CD4-positive, alpha-beta memory T cell (primary cell): ENCODE measurements at places on chromosomes 1 and 21.

GRCh38 chr1:77929806-77930205 is 41.4 kb downstream of the NEXN start:
- DNase-seq: no peak

DNA sequence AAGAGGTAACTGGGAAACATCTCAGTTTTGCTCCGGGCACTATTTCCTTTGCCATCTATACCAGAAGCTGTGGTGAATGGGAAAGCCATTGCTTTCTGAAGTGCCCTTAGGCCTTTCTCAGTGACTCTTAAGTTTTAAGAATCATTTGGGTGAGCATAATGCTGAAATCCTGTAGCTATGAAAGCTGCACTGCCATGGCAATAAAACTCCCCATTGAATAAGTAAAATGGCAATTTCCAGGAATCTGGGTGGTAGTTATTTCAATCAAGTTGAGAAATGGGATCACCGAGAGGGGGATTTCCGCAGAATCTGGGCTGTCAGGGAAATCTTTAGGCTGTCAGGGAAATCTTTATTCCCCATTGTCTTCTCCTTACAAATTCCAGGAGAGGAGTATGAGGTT is 26.8 kb upstream of the MACF1 start:
- no peak for DNase-seq

DNA sequence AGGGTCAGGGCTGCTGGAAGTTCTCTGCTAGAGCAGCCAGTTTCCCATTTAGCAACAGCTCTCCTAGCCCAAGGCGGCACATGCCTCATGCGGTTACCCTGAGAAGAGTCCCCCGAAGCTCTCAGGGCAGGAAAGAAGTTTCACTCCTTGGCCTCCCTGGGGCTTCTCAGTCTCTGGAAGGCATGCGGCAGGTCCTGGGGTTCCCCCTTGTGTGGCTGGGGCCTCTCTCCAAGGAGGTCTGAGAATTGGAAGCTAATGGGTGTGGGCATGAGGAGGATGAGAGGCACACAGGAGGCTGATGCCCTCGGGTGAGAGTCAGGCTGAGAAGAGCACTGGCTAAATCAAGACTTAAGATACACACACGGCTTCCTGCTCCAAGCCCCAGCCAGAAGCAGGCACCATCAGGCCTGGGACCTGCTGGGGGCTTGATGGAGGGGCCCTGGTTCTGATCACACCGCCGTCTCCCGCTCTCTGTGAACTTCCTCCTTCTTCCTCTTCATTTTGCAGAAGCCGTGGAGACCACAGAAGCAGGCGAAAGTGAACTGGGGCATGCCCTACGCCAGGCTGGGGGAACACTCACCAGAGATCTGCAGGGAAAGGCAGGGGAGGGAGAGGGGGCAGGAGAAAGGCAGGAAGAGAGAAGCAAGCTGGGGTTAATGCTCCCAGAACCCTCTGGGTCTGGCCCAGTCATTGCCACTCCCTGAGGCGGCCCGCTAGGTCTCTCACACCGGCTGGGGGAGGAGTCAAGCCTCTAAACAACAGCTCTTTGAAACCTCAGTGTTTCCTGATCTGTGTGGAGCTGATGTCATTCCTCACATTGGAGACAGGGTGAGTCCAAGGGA is 15.1 kb downstream of the BLACAT1 start:
- peak; percentile 60 for DNase-seq

- peak; percentile 24 for DNase-seq
Measured at GRCh38 chr1:9561429-9561828, 22.2 kb downstream of the SLC25A33 start.

DNA sequence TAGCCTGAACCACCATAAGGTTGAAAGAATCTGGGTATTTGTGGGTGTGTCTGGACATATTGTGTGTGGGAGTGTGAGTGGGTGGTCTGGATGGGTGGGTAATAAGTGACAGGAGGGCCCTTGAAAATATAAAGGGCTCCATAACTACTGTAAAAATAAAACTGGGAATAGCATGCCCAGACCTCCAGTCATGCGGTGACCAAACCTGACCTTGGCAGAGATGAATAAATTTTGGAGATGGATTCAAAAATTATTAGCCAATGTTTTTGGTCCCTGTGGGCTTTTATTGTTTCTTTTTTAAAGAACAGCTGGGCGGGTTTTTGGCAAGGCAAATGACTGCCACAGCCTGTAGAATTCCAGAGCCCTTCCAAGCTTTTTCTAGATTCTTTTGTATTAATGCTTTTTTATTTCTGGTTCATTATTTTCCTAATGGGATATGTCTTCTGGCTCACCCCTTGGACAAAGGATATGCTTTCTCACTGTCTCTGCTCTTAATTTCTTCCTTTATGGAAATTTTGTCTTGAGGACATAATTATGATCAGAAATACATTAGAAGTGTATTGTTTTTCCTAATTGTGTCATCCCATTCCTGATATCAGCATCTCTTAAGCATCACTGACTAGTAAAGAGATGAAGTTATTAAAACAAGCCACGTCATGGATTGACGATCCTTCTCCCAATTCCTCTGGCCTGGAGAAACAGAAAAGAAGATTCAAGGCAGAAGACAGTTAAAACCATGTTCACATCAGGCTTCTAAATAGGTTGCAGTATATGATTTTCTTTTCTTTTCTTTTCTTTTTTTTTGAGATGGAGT is 69.5 kb downstream of the NTMT2 start:
- no peak for DNase-seq

DNA sequence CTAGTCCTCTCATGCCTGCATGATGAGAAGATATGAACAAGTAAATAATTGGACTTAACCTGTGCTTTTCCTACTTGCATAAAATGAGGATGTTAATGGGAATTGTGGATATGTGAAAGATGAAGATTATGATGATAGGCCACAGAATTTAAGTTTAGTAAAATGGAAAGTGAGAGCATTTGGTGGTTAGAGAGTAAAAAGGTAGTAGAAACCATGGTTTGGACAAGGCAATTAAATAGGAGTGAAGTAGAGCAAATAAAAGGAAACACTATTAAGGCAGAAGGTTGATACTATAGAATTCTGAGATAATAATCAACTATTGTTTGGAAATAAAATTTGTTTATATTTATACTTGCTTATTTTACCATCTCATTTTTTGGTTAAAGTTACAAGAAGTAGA is 1162.5 kb downstream of the MRPL39 start:
- DNase-seq: no peak

- no peak for DNase-seq
Measured at GRCh38 chr1:40853885-40854170, 8.3 kb downstream of the CITED4 start.

DNA sequence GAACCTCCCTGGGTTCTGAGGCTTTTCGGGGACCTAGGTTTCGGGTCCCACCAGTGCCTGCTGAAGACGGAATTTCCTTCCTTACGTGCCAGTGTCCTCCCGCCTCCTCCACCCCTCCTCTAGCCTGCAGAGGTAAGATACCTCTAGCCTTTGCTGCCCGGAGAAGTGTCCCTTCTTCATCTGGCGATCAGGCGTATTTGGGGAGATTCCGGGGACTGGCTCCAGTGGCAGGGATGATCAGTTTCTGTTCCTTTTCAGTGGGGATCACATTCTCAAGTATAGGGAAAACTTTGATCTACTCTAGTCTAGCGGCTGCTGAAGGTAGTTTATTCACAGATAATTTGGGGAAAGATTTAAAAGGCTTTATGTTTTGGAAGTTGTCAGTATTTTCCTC is 674 bp downstream of the CEP350 start:
- DNase-seq: no peak

GRCh38 chr1:8460132-8460544 is 142.2 kb downstream of the SLC45A1 start:
- DNase-seq: no peak

GRCh38 chr1:39127513-39127912 is 77.0 kb upstream of the MACF1 start:
- DNase-seq: no peak

GRCh38 chr1:203476216-203476814 is 709 bp downstream of the PRELP start:
- no peak for DNase-seq

DNA sequence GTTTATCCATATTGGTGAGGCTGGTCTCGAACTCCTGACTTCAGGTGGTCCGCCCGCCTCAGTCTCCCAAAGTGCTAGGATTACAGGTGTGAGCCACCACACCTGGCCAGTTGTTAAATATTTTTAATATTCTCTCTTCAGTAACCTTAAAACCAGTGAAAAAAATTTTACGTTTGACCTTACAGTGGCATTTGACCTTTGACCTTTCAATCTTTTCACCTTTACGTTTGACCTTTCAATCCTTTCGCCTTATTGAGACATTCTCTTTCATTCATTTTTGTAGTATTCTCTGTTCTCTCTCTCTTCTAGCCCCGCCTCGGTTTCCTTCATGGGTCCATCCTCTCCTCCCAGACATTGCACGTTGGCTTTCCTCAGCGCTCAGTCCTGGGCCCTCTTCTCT is 277.9 kb downstream of the DNM3 start:
- no peak for DNase-seq

- DNase-seq: peak; percentile 15
Measured at GRCh38 chr1:226549937-226550671, 1.5 kb downstream of the STUM start.

DNA sequence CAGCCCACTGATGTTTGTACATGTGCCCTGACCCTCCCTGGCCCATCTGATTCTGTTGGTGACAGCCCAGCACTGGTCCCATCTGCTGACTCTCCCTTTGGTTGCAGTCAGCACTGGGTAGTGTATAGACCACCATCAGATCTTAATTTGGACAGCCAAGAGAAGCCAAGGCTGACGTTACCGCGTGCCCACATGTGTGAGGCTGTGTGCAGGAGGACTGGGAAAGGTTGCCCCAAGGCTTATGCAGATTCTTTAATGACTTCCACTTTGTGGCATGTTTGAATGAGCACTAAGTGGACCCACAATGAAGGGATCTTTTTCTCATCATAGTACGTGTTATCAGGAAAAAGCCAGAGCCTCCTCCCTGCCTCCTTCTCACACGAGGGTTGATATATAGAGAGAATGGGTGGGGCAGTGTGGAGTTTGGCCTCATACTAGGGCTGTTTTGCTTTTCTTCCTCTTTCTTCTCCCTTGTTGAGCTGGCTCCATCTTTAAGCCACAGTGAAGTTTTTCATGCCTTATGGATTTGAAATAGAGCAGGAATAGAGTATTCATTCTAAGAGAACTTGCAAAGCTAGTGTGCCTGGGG is 93.5 kb downstream of the NAV1 start:
- DNase-seq: no peak

- no peak for DNase-seq
Measured at GRCh38 chr21:37130971-37131370, 57.9 kb downstream of the TTC3 start.

DNA sequence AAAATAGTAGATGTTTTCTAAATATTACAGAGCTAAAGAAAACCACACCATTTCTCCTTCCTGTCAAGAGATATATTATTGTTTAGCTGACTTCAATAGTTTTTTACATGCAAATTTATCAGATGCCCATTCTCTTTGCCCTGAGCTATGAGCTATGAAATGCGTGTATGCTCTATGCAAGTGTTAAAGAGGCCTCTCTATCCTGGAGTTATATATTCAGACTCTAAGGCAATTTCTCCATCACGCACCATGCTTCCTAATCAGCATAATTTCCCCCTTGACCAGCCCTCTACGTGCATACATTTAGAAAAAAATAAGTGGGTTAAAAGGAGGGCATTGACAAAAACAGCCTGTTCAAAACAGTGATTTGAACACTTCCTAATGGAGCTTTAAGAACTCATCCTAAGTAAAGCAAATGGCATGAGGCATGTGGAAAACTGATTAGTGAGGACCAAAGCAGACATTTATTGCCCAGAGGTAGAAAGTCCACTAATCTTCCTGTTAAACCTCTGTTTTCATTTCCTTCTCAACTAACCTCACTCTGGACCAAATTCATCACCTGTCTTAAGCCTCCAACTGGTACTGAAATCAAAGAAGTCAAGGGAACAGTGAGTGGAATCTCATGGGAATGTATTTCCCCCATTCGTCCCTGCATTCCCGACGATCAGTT is 565.8 kb upstream of the PKN2 start:
- DNase-seq: no peak

DNA sequence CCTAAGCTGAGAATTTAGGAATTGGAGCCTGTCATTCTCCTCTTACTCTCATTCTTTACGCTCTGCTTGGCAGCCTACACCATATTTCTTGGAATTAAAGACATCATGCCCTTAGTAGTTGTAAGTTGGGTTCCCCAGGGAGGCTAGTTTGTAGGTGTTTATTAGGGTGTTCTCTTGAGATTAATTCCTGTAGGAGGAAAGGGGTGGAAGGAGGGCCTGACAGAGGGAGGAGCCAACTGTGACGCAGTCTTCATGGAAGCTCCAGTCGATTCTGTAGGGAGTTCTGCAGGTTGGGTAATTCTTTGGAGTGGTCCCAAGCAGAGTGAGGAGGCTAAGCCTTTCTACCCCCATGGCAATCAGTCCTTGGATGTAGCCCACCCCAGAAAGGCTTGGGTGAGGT is 111.4 kb downstream of the HHAT start:
- DNase-seq: no peak

DNA sequence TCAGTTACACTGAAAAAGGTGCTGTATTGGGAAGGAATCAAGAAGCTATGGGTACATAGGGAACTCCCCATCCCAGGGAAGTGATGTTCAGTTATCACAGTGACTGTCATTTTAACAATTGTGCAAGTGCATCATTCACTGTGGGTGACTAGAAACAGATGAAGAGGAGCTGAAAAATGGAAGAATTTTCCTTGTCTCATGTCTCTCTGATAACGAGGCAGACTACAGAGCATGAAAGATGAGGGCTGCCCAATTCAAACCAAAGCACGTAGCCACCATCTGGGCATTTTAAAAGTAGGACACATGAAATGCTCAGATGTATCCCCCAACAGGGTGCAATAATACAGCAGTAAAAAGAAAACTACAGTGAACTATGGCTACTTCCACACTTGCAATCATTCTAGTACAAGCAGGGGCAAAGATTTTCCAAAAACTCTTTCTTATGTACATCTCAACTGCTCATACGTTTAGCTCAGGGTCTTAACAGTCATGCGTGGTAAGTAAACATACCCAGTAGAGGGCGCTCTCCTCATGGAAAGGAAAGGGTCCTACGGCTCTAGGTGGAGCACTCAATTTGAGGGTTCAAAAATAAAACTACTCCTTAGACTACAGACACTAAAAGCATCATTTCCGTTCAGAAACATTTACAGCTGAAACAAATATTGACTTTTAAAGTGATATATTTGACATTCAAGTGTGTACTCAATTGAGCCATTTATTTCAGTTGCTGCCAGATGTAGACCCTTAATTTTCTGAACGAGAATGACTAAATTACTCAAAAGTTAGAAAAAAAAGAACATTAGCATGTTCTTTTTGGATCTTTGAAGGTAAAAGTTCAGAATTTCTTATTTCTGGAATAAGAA is 143.2 kb downstream of the KCTD3 start:
- DNase-seq: no peak

DNA sequence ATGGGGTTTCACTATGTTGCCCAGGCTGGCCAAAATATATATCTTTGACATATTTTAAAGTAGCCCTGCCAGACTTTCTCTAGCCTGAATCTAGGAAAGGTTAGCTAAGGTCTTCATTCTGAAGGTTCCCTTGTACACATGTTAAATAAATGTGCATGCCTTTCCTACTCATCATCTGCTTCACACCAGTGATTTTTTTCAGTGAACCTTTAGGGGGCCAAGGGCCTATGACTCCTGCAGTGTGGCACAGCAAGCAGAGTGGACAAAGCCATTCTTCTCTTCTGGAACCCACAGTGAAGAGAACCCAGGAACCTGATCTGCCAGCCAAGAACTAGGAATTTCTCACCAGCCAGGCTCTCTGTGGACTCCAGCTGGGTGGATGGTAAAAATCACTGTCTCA is 22.9 kb downstream of the CBR1 start:
- no peak for DNase-seq

GRCh38 chr1:66500301-66500700 is 33.7 kb upstream of the SGIP1 start:
- DNase-seq: no peak

- no peak for DNase-seq
Measured at GRCh38 chr1:173479649-173480048, 2.5 kb downstream of the PRDX6 start.
